ENCODE measurements at places on chromosomes 4 and X.

- no peak for DNase-seq
Measured at GRCh38 chr4:55574252-55574651, 17.8 kb downstream of the PDCL2 start.

DNA sequence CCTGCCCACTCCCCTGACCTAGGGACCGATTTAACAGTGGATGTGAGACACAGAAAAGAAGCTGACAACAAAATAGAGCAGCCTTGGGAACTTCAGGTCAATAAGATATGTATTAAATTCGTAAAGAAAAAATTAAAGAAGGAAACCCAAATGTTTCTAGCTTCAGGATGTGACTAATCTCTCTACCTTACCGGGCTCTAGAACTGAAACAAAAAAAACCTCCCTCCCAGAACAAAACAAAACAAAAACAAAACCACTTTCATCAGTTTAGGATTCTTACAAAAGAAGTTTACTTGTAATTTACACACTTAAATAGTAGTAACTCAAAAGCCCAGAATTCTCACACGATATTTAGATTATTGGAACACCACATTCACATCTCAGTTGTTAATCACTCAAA, 185.8 kb upstream of the RPS6KA3 start:
- DNase-seq, result no peak

GRCh38 chr4:59945277-59945676, 1254.8 kb upstream of the ADGRL3 start:
- no peak for DNase-seq

DNA sequence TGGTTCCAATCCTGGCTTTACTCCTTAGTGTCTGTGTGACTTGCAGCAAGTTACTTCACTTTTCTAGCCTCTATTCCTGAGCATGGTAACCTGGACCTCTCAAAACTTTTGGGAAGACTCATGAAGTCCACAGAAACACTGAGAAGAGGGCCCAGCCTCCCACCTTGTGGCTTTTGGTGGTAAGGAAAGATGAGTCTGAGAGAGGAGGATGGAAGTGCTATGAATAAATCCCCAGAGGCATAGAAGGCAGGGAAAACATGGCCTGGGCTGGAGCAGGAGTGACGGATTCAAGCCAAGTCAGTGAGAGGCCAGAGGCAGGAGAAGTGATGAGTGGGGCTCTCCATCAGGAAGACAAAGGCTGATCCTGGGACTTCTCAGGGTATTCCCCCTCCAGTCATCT, 10.9 kb upstream of the MAGEA4 start:
- DNase-seq, result no peak

GRCh38 chr4:168162604-168163003, 70.3 kb downstream of the ANXA10 start:
- no peak for DNase-seq

Measured in NCI-H510A treated with DMSO at 0.1 percent for 48 hours (cell line).